ENCODE measurements at places on chromosomes 3 and 15. TPM values are rescaled to one million over a fixed set of nuclear protein-coding genes. Genes with fewer than 3 reads are reported as not detected.

The SI gene
- not detected for total RNA-seq

The PLA2G4D gene
- not detected for total RNA-seq

The CCR1 gene
- not detected for total RNA-seq

The ZFYVE19 gene
- 31.5 TPM for total RNA-seq

The DCBLD2 gene
- total RNA-seq = 26.9 TPM

The NRG4 gene
- total RNA-seq = 2.7 TPM

The XYLB gene
- 2.4 TPM for total RNA-seq

GRCh38 chr3:12486916-12487315 lies 2.6 kb downstream of the TSEN2 start:
- no peak for DNase-seq

GRCh38 chr15:91854639-91854990 lies 1.1 kb downstream of the SLCO3A1 start:
- no peak for DNase-seq

- DNase-seq = no peak
These were observed 44.7 kb upstream of the PLCL2 start for GRCh38 chr3:16840101-16840424.

DNA sequence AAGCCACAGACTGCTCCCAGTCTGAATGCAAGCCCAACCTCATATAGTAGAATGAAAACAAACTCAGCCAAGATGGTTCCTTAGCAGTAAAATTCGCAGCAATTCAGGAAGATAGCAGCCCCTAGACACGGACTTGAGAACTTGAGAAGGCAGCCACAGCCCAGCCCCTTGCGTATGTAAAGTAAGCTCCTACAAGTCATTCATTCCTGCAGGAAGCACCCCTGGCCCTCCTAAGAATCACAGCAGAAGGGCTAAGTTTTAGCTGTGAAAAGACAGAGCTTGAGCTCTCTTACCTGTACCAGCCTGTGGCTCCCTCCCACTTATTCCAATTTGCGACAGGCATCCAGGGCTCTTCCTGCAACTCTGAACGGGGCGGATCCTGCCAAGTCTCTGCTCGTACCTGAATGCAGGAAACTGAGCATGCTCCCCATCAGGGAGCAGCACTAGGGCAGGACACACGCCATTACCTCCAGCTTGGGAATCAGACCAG lies 136.4 kb downstream of the MAGI1 start:
- DNase-seq = peak; percentile 11

GRCh38 chr3:119856695-119857094 lies 74.8 kb downstream of the NR1I2 start:
- no peak for DNase-seq

DNA sequence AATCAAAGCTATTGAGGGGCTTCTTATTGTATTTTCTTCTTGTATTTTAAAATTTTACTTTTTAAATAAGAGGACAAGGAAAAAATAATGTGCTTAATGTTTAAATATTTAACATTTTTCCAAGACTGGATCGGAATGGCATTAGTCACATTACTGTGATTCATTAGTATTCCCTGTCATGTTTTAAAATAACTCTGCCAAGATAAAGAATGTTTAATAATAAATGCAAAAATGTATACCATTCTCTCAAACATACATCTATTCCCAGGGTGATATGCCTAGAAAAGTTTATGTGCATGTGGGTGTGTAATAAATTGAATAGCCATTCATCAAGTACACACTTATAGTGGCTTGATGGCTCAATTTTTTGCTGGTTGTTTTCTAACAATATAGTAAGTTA lies 936.1 kb downstream of the PLOD2 start:
- DNase-seq = no peak

- no peak for DNase-seq
These were observed 55.1 kb upstream of the FILIP1L start for GRCh38 chr3:100169201-100169920.

- DNase-seq = no peak
These were observed 15.4 kb upstream of the SHF start for GRCh38 chr15:45203182-45203581.

GRCh38 chr3:110754212-110754916 lies 317.3 kb upstream of the NECTIN3 start:
- DNase-seq = no peak

DNA sequence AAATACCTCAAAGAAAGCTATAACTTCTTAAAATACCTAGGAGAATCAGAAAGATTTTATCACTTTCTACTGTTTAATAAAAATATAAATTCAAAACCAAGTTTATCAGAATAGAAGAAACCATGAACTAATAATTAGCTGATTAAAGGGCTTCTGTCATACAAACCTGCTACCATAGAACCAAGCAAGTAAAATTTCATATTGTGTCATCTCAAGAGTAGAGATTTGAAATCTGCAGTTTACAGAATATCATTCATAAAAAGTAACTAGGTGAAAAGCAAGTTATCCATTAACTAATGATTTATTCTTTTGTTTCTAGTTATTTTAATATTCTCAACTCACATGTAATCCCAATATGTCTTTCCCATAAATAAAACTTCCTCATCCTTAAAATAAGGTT lies 36.8 kb upstream of the XXYLT1 start:
- no peak for DNase-seq

DNA sequence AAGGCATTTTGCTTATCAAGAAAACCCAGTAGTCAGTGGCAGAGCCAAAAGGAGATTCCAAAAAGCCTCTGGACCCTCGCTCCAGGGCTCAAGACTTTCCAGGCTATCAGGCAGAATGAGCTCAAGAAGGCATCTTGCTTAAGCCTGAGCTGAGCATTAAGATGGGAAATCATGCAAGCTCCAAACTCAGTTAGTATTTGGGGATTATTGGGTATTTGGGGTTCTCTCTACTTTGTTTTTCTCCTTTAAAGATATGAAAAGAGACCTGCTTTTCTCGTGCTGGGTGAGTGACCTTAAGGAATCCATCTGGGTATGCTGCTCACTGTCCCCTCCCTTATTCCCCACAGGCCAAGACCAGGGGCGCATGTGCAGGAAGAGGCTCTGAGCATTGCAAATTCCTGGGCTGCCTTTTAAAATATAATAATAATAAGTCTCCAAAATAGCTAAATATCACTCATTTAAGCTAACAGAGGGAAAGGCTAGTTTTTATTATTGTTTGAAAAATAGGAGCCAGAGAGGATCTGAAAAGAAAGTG lies 75.4 kb upstream of the HACD2 start:
- DNase-seq = no peak

Measured in endothelial cell (in vitro differentiated cells).